Karpas-422 (cell line): ENCODE measurements at places on chromosomes 1 and 21.

- DNase-seq: no peak
Observed at GRCh38 chr21:31042080-31042464, 3.8 kb upstream of the KRTAP19-8 start.

GRCh38 chr1:182649041-182649440 is 35.3 kb downstream of the RGS8 start:
- DNase-seq: peak; percentile 72

DNA sequence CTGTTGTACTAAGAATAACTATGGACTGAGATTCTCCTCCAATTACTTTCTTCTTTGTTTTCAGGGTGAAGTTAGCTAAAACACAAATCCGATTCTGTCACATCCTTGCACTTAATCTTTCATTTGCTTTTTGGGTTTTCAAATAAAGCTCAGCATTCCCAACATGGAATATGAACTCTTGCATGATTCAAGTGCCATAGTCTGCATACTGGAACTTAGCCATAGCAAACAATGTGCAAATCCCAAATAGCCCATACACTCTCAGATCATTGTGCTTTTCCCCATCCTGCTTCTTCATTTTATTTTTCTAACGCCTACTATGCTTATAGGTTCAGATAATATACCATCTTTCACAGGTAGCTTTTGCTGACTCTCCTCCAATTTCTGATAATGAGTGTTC is 455.8 kb upstream of the PRMT6 start:
- DNase-seq: no peak

GRCh38 chr1:115534106-115534505 is 107.7 kb upstream of the VANGL1 start:
- DNase-seq: no peak

DNA sequence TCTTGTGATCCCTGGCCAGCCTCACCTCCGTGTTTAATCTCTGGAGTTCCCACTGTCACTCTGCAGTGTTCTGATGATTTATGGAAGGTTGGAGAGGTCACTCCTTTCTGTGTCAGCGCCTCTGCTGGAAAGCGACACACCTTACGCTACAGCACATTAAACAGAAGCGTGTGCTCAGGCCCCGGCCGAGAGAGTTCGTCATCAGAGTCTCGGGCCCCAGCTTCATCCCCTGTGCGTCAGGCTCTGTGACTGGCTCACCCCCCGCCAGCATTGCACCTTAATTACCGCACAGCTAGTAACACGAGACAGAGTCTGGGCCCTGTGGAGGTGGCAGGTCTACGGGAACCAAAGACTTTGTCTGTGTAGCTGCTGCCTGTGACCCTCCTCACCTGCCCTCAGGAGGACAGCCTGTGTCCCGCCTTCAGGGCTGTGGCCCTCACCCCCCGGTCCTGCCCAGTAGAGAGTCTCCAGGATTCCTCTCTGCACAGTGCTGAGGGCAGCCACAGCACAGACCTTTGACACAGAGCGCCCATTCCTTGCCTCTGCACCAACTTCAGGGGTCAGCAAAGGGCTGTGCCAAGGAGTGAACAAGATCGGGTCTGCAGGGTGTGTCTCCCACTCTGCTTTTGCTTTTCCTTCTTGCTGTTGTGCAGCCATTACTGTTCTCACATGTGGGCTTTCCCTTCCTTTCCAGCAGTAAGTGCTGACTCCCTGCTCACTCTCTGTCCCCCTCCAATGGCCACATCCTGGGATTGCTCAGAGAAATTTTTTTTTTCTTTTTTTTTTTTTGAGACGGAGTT is 157.6 kb downstream of the PGBD5 start:
- DNase-seq: no peak

GRCh38 chr1:1068517-1069055 is 5.5 kb downstream of the RNF223 start:
- no peak for DNase-seq
